ENCODE measurements at places on chromosomes 12 and 14. TPM values are rescaled to one million over a fixed set of nuclear protein-coding genes. Genes with fewer than 3 reads are reported as not detected.

TAS2R7 gene
- not detected for total RNA-seq

ARHGAP9 gene
- 6.0 TPM for total RNA-seq

GRCh38 chr14:52299692-52300278 lies 14.3 kb upstream of the PTGER2 start:
- no peaks in the 10 kb centered on the region for H3K4me1 ChIP-seq
- H3K4me3 ChIP-seq = no peak overlapping the region
- no peaks in the 10 kb centered on the region for H3K27me3 ChIP-seq
- H3K36me3 ChIP-seq = no peaks in the 10 kb centered on the region
- H3K27ac ChIP-seq = no peak overlapping the region
- no peak for DNase-seq

- no peak overlapping the region for H3K4me3 ChIP-seq
- no peaks in the 10 kb centered on the region for H3K27me3 ChIP-seq
- no peaks in the 10 kb centered on the region for H3K36me3 ChIP-seq
- DNase-seq = no peak
These were observed 428.2 kb downstream of the RAD51B start for GRCh38 chr14:68247676-68248268.

Measured in esophagus muscularis mucosa (tissue), 4 donors.